ENCODE measurements at places on chromosomes 7 and 10. TPM values are rescaled to one million over a fixed set of nuclear protein-coding genes. Genes with fewer than 3 reads are reported as not detected.

Gene CTBP2
- total RNA-seq = 127 TPM

Gene ZDHHC6
- total RNA-seq = 45.0 TPM

Gene LYZL2
- not detected for total RNA-seq

Gene ADAMTS14
- 0.30 TPM for total RNA-seq

Gene SLC18A2
- total RNA-seq = 0.05 TPM

GRCh38 chr7:151415375-151416105 is 5.7 kb upstream of the WDR86 start:
- peak overlapping the region; percentile 27 for H3K4me3 ChIP-seq
- peaks cover 36% of the 10 kb centered on the region for H3K27me3 ChIP-seq
- DNase-seq = no peak
- H3K27ac ChIP-seq = no peak overlapping the region

DNA sequence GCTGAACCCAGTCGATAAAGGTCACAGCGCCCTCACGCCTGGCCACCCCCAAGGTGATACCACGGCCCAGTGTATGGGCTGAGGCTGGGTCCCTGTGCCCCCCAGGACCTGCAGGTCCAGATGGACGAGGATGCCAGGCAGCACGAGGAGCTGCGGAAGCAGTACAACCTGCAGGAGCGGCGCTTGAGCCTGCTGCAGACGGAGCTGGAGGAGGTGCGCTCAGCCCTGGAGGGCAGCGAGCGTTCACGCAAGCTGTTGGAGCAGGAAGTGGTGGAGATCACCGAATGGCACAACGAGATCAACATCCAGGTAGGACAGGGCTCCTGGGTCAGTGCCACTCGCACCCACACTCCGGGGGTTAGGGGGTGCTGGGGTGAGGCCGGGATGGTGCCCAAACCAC is 24.2 kb upstream of the ARPC1A start:
- no peak for DNase-seq
- no peak overlapping the region for H3K27ac ChIP-seq
- H3K4me3 ChIP-seq = no peak overlapping the region
- no peaks in the 10 kb centered on the region for H3K27me3 ChIP-seq
- no peaks in the 10 kb centered on the region for H3K36me3 ChIP-seq

- no peak overlapping the region for H3K27ac ChIP-seq
- DNase-seq = no peak
- H3K36me3 ChIP-seq = no peaks in the 10 kb centered on the region
- H3K4me3 ChIP-seq = no peak overlapping the region
Observed at GRCh38 chr10:26242706-26243350, 26.3 kb downstream of the GAD2 start.

DNA sequence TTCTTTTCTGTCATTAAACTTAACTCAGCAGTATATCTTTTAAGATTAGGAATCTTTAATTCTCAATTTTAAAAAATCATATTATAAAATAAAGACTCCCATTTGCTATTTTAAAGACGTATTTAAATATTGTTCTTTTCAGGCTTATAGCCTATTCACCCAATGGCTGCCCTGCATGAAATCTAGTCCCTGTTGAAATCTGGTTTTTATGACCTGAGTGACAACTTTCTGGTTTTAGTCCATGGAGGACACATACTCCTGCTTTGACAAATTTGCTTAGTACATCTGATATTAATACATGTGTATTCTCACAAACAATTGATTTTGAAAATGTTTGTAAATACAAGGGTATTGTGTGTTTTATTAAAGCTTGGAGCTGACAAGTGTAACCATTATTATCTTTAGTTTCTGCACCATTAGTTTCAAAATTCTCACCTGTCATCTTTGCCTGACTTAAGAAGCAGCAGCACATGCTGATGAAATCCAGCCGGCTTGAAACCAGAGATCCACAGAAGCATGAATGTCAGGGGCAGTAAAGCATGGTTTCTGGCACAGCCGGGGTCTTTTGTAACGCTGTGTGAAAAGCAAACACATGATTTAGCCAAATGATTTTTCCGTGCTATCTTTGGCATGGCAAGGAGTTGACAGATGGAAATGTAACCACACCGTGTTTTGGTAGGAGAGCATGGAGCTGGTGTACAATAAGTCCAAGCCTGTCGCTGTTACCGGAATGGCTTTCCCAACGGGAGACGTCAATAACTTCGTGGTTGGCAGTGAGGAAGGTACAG is 262.8 kb downstream of the DYNC1I1 start:
- H3K36me3 ChIP-seq = no peaks in the 10 kb centered on the region
- no peak overlapping the region for H3K27ac ChIP-seq
- DNase-seq = no peak
- H3K4me1 ChIP-seq = no peaks in the 10 kb centered on the region
- no peak overlapping the region for H3K4me3 ChIP-seq
- H3K27me3 ChIP-seq = peaks cover 11% of the 10 kb centered on the region

GRCh38 chr7:134763960-134764359 is 15.5 kb upstream of the CALD1 start:
- no peaks in the 10 kb centered on the region for H3K27me3 ChIP-seq
- peaks cover 8% of the 10 kb centered on the region for H3K4me1 ChIP-seq
- DNase-seq = no peak
- no peak overlapping the region for H3K4me3 ChIP-seq
- H3K36me3 ChIP-seq = no peaks in the 10 kb centered on the region
- no peak overlapping the region for H3K27ac ChIP-seq

DNA sequence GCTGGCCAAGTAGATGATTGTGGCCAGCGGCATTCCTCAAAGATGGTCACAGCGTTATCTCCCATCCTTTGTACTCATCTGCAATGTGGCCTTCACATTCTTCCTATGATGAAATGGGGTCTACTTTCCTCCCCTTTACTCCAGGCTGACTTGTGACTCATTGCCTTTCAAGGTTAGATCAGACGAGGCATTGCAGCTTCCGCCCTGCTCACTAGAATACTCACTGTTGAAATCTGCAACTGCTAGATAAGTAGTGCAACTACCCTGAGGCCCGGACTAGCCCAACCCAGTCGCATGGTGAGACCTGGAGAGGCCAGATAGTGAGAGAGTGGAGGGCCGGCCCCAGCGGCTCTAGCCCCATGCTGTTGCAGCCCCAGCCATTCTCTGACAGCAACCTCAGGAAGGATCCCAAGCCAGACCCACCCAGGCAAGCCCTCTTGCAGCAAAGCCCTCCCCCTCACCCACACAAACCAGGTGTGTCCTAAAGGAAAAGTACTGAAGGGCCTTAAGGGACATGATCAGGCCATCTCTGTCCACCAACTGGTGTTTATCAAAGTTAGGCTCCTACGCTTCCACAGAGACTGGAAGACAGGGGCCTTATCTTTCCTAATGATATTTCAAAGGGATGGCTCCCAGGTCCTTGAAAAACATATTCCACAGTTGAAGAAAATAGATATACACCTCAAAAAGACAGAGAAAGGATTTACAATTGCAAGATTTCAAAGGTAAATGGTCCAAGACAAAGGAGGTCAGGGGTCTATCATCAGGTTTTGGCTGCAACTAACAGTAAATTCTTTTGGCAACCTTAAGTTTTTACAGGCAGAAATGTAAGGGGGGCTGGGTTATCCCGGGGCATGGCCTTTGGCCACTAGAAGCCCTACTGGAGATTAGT is 107.2 kb upstream of the TRIM24 start:
- peaks cover 7% of the 10 kb centered on the region for H3K36me3 ChIP-seq
- H3K4me1 ChIP-seq = no peaks in the 10 kb centered on the region
- no peaks in the 10 kb centered on the region for H3K27me3 ChIP-seq
- DNase-seq = no peak
- H3K4me3 ChIP-seq = no peak overlapping the region

DNA sequence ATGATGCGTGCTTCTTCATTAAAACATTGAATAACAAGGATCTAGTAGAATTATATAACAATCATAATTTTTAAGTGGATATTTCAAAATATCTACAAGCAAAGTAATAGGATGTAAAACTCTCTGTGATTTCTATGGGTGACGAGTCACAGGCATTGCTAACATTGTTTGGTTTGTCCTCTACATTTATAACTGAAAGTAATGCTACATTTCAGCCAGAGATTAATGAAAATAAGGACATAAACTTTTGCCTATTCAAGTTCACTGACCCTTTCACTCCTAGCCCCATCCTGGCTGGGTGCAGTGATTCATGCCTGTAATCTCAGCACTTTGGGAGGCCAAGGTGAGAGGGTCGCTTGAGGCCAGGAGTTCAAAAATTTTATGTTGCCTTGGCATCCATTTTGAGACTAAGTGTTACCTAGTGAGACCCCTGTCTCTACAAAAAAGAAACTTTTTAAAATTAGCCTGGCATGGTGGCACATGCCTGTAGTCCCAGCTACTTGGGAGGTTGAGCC is 38.4 kb upstream of the HSPA12A start:
- no peak overlapping the region for H3K4me3 ChIP-seq
- peaks cover 22% of the 10 kb centered on the region for H3K4me1 ChIP-seq
- no peaks in the 10 kb centered on the region for H3K36me3 ChIP-seq
- H3K27me3 ChIP-seq = peaks cover 3% of the 10 kb centered on the region
- no peak for DNase-seq

DNA sequence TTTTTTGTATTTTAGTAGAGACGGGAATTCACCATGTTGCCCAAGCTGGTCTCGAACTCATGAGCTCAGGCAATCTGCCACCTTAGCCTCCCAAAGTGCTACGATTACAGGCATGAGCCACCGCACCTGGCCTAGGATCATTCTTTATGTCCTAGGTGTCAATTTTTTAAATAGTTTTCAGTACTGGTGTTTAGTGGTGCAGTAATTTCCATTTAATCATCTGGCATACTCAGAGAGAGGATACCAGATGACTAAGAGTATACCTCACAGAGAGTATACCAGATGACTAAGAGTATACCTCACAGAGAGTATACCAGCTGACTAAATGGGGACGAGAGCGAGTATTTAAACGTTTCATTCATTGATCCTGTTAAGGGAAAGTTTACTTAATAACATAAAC is 37.3 kb upstream of the TMEM248 start:
- no peak overlapping the region for H3K4me3 ChIP-seq
- no peaks in the 10 kb centered on the region for H3K4me1 ChIP-seq
- H3K27me3 ChIP-seq = no peaks in the 10 kb centered on the region
- no peak for DNase-seq
- no peak overlapping the region for H3K27ac ChIP-seq

DNA sequence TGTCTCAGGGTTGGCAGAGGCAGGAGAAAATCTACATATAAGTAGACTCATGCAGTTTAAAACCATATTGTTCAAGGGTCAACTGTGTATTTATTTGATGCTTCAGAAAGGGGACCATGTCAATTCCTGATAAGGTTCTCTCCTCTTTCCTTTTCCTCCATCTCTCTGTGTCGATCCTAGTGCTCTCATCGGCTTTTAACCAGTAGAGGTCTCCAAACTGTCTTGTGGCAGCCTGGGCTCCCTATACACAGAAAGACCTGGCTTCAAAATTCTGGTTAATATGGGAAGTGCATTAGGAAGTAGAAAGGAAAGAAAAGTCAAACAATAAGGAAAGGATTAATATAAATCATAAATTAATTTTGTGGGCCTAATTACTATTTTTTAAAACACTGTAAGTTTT is 304.4 kb upstream of the C7orf33 start:
- H3K4me3 ChIP-seq = no peak overlapping the region
- H3K36me3 ChIP-seq = no peaks in the 10 kb centered on the region
- DNase-seq = no peak
- no peak overlapping the region for H3K27ac ChIP-seq
- no peaks in the 10 kb centered on the region for H3K4me1 ChIP-seq

GRCh38 chr10:28734938-28735759 is 57.8 kb downstream of the BAMBI start:
- peaks cover 10% of the 10 kb centered on the region for H3K4me1 ChIP-seq
- no peak overlapping the region for H3K4me3 ChIP-seq
- peak overlapping the region; percentile 47 for H3K27ac ChIP-seq
- no peaks in the 10 kb centered on the region for H3K27me3 ChIP-seq
- DNase-seq = no peak
- peaks cover 6% of the 10 kb centered on the region for H3K36me3 ChIP-seq

DNA sequence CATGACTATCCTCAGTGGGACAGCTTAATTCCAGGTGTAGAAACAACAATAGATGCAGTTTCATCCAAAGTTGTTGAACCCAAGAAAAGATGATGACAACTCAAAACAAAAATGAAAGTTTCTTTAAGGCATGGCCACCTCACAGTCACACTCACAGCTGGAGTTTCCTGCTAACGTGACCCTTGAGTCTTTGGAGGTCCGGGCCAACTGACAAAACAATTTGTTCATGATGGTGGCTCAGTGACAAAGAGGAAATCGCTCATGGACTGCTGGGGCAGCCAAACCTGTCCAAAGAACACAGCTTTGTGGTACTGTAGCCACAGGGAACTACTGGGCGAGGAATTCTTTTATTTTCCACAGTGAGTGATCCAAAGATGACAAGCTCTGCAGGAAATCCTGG is 96.0 kb upstream of the JCAD start:
- DNase-seq = no peak
- no peak overlapping the region for H3K4me3 ChIP-seq
- H3K36me3 ChIP-seq = peaks cover 2% of the 10 kb centered on the region
- peaks cover 8% of the 10 kb centered on the region for H3K4me1 ChIP-seq
- no peak overlapping the region for H3K27ac ChIP-seq

DNA sequence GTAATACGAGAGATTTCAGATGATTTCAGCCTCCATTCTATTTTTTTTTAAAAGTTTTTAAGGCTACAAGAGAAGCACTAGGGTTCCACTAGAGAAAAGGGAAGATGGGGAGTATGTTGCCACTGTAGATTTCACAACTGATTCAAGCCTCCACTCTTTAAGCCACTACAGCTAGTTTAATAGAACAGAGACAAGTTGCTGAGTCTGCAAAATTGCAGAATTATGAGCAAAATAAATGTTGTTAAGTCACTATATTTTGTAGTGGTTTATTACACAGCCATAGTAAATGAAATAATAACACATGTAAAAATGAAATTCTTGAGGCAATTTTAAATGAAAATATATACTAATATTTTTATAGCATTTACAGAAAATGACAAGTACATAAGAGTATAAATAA is 96.0 kb upstream of the POT1 start:
- H3K36me3 ChIP-seq = no peaks in the 10 kb centered on the region
- no peak overlapping the region for H3K27ac ChIP-seq
- H3K4me1 ChIP-seq = no peaks in the 10 kb centered on the region
- no peak overlapping the region for H3K4me3 ChIP-seq

DNA sequence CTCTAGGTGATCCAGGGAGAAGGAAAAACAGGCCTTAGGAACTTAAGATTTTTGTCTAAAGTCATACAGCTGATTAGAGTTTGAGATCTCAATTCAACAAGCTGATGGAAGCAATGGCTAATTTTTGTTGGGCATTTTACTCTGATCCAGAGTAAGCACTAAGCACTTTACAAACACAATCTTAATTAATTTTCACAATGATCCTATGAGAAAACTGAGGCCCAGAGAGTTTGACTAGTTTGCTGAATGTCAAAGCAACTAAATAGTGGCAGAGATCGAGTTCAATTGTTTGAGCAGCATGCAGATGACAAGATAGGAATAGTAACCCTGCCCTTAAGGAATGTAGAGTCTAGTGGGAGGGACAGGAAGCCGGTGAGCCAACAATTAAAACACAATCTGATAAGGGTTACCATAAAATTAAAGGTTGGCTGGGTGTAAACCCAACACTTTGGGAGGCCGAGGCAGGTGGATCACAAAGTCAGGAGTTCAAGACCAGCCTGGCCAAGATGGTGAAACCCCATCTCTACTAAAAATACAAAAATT is 13.5 kb upstream of the RPEL1 start:
- H3K4me3 ChIP-seq = no peak overlapping the region
- peaks cover 10% of the 10 kb centered on the region for H3K4me1 ChIP-seq
- DNase-seq = no peak

- peaks cover 53% of the 10 kb centered on the region for H3K4me1 ChIP-seq
- peak overlapping the region; percentile 14 for H3K4me3 ChIP-seq
- H3K27me3 ChIP-seq = no peaks in the 10 kb centered on the region
- DNase-seq = no peak
Observed at GRCh38 chr10:35012781-35013180, 77.4 kb downstream of the CUL2 start.

- H3K27me3 ChIP-seq = no peaks in the 10 kb centered on the region
- peaks cover 24% of the 10 kb centered on the region for H3K4me1 ChIP-seq
- H3K36me3 ChIP-seq = peaks cover 28% of the 10 kb centered on the region
- no peak for DNase-seq
Observed at GRCh38 chr7:4244041-4244440, 438.1 kb upstream of the FOXK1 start.
